A549 treated with DMSO at 1 μM for 4 hours (cell line): ENCODE measurements at places on chromosomes 6 and 20. TPM values are rescaled to one million over a fixed set of nuclear protein-coding genes. Genes with fewer than 3 reads are reported as not detected.

SIRPA gene
- total RNA-seq = 29.2 to 35.8 TPM (median 31.0 TPM) in 5 replicates

CYP24A1 gene
- total RNA-seq = 329 to 652 TPM (median 589 TPM) in 5 replicates

RPS6KA2 gene
- 0.07 to 0.26 TPM (median 0.19 TPM) in 5 replicates for total RNA-seq

CD83 gene
- total RNA-seq = 1.9 to 3.3 TPM (median 2.3 TPM) in 5 replicates

GLP1R gene
- not detected in 5 replicates for total RNA-seq

NR2E1 gene
- total RNA-seq = not detected in 5 replicates

MRPL18 gene
- 69.9 to 103 TPM (median 95.6 TPM) in 5 replicates for total RNA-seq

EPB41L1 gene
- 50.6 to 72.5 TPM (median 67.3 TPM) in 5 replicates for total RNA-seq
